ENCODE measurements at places on chromosomes 5 and 9. TPM values are rescaled to one million over a fixed set of nuclear protein-coding genes. Genes with fewer than 3 reads are reported as not detected.

SYK gene
- total RNA-seq, result not detected

PCDHGC3 gene
- 39.3 TPM for total RNA-seq

CTSV gene
- 0.89 TPM for total RNA-seq

ZNF79 gene
- total RNA-seq, result 3.7 TPM

ADAMTS19 gene
- total RNA-seq, result under 0.01 TPM

AMACR gene
- total RNA-seq, result 13.2 TPM

POU5F2 gene
- under 0.01 TPM for total RNA-seq

IL4 gene
- not detected for total RNA-seq

HRH2 gene
- 0.17 TPM for total RNA-seq

SLC34A1 gene
- total RNA-seq, result not detected

OMD gene
- not detected for total RNA-seq

SPINK6 gene
- not detected for total RNA-seq

RANBP17 gene
- total RNA-seq, result 4.7 TPM
